Suprapubic skin (tissue), 4 donors: ENCODE measurements at places on chromosomes 13 and 19. TPM values are rescaled to one million over a fixed set of nuclear protein-coding genes. Genes with fewer than 3 reads are reported as not detected.

CYP2A13 gene
- not detected for total RNA-seq

FOXO1 gene
- 61.3 TPM for total RNA-seq

ZSCAN5A gene
- 7.9 TPM for total RNA-seq

CASP14 gene
- total RNA-seq: 363 TPM

SMAD9 gene
- total RNA-seq: 2.4 TPM

ATP1A3 gene
- not detected for total RNA-seq

CBY2 gene
- not detected for total RNA-seq
